NT2/D1 (cell line): ENCODE measurements at places on chromosomes 2 and 18.

DNA sequence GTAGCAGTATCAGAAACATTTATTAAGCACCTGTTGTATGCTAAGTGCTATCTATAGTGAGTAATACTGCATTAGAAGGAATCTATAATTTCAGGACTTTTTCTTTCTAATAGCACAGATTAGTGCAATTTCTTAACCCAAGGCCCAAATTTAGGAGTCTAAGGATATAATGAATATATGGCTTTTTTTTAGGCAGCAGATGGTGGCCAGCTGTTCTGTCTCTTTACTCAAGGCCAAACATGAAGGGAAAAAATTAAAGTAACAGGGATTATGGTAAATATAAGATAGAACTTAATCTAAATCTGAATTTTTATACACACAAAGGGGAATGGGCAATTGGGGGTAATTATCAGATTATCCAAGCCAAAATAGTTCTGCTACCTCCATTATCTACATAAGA is 230.6 kb upstream of the SP5 start:
- DNase-seq, result no peak

DNA sequence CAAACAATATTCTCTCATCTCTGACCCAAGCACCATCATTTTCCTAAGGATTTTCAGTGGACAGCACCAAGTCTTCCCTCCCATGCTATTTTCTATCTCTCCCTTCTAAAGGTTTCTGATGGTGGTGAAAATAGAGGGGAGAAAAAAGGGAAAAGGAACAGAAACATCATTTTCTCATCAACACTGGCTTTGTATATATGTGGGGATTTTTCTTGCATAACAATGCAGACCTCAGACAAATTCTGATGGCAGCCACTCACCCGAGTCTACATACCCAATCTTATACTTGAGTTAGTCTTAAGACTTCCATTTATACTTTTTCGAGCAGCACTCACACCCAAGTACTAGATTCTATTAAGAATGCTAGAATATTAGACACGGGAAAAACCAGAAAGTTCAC is 95.8 kb downstream of the TMEM163 start:
- DNase-seq, result no peak

DNA sequence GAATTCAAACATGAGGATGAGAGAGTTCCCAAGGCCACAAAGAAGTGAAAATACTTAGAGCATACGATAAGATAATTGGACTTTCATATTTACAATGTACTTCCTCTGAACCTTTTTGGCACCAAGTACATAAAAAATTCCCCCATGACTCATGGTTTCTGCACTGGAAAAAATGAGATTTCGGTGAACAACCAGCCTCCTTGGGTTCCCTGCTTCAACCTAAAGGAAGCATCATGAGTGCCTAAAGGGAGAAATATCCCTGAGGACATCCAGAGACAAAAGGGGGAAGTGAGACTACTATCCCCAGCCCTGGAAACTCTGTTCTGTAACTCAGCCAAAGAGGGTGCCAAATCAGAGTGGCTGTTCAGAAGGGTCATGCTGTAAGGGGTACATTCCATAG is 562.7 kb upstream of the SLC39A10 start:
- no peak for DNase-seq

- DNase-seq, result no peak
Observed at GRCh38 chr2:127985735-127986134, 42.1 kb downstream of the SAP130 start.

GRCh38 chr2:239349453-239350135 is 51.2 kb downstream of the HDAC4 start:
- no peak for DNase-seq

DNA sequence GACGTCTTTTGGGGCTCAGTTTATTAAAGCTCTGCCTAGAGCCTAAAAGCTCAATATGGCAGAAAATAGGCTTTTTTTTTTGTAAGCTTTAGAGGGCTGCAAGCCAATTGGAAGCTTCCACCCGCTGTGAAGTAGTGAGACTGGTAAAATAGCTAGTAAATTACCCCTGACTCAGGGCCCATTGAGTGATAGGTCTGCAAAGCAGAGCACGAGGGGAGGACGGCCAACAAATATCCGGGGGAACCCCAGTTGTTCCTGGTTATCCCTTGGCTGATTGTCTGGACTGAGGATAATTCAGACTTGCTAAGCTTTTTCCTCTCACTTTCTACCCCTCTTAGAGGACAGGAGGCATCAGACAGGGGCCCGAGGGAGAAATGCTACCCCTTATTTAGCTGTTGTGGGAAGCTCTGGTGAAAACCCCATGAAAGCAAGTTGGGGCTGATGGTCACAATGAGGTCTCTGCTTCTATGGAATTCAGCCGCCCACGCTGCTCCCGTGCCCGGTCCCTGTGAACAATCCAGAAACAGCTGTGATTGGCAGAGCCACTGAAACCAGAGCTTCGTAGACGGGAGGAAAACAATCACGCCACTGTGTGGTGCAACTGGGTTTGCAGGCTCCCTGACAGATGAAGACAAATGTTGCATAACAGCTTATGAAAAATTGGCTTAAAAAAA is 141.9 kb upstream of the LGALSL start:
- DNase-seq, result no peak

- DNase-seq, result no peak
Observed at GRCh38 chr2:190682168-190682567, 33.3 kb downstream of the NAB1 start.

GRCh38 chr2:216492597-216493333 is 5.9 kb upstream of the RPL37A start:
- no peak for DNase-seq

DNA sequence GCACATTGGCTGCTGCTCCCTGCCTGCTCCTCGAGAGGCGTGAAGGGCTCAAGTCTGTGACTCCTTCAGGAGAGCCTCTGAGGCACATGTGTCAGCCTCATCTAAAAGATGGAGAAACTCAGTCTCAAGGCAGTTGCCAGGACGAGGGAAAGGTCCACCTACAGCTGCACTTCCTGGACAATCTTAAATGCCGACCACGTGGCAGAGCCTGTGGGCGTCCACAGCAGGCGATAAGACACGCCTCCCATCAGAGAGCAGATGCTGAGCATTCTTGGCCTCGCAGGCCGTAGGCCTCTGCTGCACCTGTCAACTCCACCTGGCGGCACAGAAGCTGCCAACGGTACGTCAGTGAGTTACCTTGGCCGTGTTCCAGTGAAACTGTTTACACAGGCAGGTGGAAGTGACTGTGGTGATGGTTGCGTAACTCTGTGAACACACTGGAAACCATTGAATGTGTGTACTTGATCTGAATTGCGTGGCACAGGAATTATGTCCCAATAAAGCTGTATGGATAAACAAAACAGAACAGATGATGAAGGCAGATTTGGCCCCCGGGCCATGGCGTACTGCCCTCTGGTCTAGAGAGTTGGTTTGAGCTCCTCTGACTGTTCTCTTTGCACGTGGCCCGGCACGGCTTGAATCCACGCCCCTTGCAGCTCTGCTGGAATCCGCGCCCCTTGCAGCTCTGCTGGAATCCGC is 114.5 kb downstream of the RNF144A start:
- DNase-seq, result no peak

- no peak for DNase-seq
Observed at GRCh38 chr2:28084564-28084963, 194.0 kb downstream of the BABAM2 start.

DNA sequence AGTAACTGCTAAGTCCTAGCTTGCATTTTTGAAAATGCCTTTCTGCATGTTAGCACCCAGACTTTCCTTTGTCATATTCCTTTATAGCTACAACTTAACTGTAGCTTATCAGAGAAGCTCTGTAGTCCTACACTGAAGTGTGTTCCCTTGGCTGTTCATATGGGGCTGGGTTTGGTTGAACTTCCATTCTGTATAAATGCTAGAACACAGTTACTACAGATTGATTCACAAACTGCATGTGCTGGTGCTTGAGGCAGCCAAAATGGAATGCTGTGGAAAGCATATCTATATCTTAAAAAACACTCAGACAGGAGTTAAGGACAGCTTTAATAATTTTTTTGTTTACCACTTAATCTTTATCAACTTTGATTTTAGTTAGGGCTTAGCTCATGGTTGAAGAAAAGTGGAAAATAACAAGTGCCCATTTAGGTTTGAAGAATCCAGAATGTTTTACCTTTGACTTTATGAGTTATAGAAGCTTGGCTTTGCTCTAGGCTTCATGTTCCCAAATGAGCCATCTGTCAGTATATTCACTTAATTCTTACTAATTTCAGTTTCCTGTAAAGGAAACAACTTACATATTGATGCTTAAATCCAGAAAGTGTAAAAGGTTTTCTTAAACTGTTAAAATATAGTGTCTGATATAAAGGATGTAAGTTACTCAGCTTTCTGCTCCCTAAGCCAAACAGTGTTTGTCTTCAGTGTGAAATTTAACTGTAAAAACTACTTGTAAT is 148.9 kb downstream of the AGPS start:
- DNase-seq, result no peak

GRCh38 chr2:241047253-241048010 is 49.0 kb downstream of the SNED1 start:
- no peak for DNase-seq

GRCh38 chr2:15840969-15841368 is 99.4 kb upstream of the MYCN start:
- DNase-seq, result no peak

DNA sequence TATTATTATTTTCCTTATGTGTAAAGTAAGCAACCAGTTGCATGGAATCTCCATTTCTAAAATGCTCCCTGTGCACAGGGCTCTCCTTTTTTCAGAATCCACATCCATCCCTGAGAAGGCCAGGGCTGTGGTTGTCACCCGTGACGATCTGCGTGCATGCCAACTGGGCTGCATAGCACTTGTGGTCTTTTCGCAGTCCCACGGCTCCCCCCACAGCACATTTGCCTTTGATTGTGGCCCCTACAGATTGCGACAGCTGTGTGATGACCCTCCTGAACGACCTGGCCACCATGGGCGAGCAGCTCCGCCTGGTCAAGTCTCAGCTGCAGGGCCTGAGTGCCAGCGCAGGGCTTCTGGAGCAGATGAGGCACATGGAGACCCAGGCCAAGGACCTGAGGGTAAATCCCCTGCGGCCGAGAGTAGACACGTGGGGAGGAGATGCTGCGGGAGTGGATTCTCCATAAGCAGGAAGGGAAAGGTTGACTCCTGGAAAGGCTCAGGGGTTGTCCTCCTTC is 119.8 kb upstream of the TTC39C start:
- no peak for DNase-seq

DNA sequence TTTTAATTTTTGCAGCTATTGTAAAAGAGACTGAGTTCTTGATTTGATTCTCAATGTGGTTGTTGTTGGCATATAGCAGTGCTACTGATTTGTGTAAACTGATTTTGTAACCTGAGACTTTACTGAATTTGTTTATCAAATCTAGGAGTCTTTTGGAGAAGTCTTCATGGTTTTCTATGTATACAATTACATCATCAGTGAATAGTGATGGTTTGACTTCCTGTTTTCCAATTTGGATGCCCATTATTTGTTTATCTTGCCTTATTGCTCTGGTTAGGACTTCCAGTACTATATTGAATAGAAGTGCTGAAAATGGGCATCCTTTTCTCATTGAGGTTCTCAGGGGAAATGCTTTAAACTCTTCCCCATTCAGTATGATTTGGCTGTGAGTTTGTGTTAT is 99.7 kb downstream of the GULP1 start:
- DNase-seq, result no peak

GRCh38 chr2:25816249-25816648 is 62.0 kb downstream of the ASXL2 start:
- no peak for DNase-seq

- DNase-seq, result no peak
Observed at GRCh38 chr18:57175532-57175931, 28.6 kb downstream of the BOD1L2 start.

- no peak for DNase-seq
Observed at GRCh38 chr2:201639205-201639604, 4.1 kb downstream of the TMEM237 start.

GRCh38 chr2:174827371-174828369 is 63.4 kb upstream of the CHRNA1 start:
- DNase-seq, result no peak

DNA sequence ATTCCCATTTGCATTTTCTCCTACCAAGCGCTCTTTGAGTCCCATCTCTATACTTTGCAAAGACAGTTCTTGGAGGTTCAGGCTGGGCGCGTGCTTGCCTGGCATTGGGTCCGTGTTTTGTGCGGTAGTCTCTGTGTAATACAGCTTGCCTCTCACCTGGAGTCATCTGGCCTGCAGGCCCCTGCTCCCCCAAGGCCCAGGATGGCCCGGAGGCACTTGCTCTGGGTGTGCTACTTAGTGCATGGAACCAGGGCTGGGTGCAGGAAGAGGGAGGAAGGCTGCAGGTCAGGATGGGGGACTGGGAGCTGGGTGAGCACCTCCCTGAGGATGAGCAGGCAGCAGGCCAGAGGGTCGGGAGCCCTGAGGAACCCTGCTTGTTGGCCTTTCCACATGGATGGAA is 220.9 kb downstream of the LDLRAD4 start:
- DNase-seq, result no peak

- no peak for DNase-seq
Observed at GRCh38 chr2:119323459-119323858, 43.2 kb downstream of the C2orf76 start.

- no peak for DNase-seq
Observed at GRCh38 chr2:197306696-197307040, 3.9 kb downstream of the ANKRD44 start.

- DNase-seq, result no peak
Observed at GRCh38 chr18:78246050-78246449, 733.6 kb upstream of the SALL3 start.

GRCh38 chr2:98809878-98810587 is 79.1 kb upstream of the MGAT4A start:
- DNase-seq, result no peak

- no peak for DNase-seq
Observed at GRCh38 chr2:56315376-56315775, 131.6 kb downstream of the CCDC85A start.

DNA sequence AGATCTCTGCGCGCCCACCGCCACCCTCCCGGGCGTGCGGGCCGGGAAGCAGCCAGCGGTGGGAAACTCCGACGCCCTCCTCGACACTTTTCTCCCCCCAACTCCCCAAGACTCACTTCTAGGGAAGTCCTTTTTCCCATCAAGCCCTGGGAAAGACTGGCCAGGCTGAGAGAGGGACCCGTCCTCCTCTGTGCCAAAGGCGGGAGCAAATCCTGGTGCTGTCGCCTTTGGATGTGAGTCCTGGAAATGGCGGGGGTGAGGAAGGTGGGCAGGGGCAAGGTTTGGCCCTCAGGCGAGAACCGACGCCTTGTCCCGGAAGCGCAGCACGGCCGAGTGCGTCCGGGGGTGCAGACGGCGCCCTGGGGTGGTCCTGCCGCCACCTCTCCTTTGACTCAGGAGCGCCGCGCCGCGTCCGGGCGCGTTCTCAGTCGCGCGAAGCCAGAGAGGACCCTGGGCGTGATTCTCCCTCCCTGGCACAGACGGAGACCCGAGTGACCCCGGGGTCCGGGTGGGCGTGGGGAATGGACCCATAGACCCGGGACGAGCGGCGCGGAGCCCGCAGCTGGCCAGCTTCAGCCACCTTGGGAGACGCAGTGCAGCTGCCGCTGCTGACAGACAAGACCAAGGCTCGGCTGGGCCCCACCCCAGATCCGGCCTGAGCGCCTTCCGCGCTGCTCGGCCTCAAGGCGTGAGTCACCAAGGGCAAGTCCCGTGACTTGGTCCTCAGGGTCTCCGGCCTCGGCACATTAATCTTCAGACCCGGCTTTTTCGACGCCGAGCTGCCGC is 3.5 kb upstream of the LBX2 start:
- no peak for DNase-seq
